Substantia nigra (tissue), 51 donors: ENCODE measurements at places on chromosomes 2 and 18.

- DNase-seq = no peak
Measured at GRCh38 chr2:109266998-109267854, 138.2 kb downstream of the SH3RF3 start.

DNA sequence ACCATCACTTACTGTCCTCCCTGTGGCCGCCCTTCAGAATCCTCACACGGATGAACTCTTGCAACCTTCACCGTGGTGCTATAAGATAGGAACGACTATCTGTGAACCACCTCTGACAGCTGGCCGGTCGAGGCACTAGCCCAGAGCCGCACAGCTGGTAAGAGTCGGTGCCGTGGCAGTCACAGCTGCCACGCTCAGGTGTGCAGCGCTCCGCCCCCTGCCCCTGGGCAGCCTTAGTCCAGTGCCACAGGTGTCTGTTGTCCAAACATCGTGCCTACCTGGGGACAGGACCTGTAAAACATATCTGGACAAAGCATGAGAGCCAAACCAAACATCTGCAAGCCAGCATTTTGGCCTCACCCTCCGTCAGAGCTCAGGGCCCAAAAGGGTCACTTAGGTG is 55.3 kb upstream of the SALL3 start:
- DNase-seq = no peak

GRCh38 chr2:188937228-188938220 is 36.6 kb upstream of the COL3A1 start:
- DNase-seq = no peak

- no peak for DNase-seq
Measured at GRCh38 chr2:117519238-117519637, 295.3 kb upstream of the DDX18 start.

- no peak for DNase-seq
Measured at GRCh38 chr18:44988821-44989587, 308.3 kb downstream of the SETBP1 start.

GRCh38 chr2:111236025-111236424 is 115.3 kb downstream of the BCL2L11 start:
- DNase-seq = no peak

- no peak for DNase-seq
Measured at GRCh38 chr2:44324971-44325426, 36.3 kb downstream of the PREPL start.

DNA sequence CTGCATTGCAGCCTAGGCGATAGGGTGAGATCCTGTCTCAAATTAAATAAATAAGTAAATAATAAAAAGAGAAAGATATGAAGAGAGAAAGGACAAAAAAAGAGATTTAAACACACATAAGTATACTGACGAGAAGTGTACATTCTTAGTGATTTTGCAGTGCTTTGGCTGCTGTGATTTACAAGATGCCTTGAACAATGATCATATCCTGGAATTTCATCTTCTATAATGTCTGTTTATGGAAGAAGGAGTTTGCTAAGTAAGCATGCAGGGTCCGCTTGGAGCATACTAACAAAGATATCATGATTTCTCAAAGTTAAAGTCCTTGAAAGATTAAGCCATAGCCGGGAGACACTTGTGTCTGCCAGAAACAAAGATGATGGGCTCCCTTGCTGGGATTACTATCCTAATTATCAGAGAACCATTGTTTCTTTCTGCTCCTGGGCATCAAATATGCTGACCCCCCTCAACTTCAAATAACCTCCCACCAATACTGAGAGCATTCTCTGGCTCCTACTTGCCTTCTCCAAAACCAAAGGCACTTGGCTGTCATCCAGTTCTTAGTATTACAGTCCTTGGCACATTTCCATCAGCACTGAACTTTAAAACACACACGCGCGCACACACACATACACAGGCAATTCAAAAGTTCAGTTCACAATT is 47.5 kb upstream of the STAM2 start:
- no peak for DNase-seq

DNA sequence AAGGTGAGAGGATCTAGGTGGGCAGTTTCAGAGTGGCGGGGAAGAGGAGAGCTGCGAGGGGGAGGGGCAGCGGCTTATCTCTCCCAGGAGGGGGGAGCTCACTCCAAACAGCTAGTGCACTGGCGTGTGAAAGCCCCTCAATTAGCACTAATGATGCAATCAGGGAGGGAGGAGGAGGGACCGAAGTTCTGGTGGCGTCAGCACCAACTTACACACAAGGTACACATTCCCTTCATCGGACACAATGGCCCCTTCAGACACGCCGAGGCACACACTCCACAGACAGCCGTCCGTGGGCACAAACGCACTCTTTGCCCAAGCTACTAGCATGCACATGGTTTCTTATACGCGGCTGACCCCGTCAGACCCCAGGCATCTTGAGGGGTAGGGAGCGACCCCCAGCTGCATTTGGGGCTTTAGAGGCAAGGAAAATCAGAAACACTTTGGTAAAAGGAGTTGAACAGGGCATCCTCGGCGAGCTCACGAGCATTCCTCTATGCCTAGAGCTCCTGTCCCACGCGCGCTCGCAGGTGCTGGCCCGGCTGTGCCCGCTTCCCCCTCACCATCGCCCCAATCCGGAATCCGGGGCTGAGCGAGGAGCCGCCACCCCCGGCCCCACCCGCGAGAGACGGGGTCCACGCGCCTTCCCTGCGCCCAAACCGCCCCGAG is 868 bp upstream of the PKDCC start:
- DNase-seq = no peak

- no peak for DNase-seq
Measured at GRCh38 chr18:7584646-7585275, 17.6 kb downstream of the PTPRM start.

DNA sequence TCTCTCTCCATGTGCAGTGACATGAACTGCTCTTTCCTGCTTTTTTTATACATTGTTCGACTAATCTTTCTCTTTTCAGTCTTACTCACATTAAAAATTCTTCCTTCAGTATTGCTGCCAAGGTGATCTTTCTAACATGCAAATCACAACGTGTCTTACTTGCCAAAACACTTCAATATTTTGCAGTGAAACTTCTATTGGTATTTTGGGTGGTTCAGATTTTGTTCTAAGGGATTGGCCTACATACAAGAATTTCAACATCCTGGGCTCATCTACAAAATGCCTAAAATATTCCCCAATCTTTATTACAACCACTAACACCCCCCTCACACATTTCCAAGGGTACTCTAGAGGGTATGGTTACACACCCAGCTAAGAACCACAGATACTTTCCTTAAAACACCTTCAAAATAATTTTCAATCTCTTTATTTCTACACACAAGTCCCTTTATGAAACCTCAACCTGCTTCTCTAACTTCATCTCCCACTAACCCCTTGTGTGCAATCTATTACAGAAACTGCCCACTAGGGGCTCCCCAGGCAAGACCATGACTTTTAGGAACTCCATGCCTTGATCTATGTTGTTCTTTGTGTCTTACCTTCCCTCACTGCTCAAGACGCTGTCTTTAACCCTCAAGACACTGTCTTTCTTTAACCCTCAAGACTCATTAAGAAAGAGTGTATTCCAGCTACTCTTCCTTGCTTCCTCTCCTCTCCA is 50.9 kb downstream of the COL3A1 start:
- DNase-seq = no peak

DNA sequence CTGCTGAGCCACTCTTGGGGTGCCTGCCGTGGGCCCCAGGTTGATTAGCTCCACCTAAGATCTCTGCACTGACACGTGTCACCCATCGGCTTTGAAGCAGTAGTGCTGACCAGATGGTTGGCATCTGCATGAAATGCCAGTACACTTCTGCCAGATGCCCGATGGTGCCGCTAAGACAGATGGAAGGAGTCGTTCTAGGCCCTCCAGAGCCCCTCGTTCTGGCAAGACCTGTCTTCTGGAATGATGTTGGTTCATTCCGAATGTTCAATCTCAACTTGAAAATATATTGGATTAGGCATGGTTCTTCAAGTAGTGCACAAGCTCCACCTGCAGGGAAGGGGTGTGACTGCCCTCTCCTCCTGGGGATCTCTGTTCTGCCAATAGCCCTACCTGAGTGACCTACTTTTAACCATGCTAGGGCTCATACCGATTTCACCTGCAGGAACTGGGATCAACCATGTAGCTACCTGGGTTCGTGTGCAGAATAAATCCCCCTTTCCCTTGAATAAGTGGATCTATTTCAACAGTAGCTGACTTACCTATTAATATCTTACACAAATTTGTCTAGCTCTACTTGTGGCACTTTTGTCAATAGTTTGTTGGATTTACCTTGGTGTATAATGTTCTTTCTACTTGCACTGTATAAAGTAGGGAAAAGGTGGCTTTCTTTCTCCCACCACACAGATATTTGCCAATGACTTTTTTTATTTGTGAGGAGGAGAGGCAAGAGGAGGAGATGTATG is 342.6 kb downstream of the CTNNA2 start:
- DNase-seq = peak; percentile 27

- DNase-seq = no peak
Measured at GRCh38 chr2:147405651-147406050, 439.2 kb upstream of the ACVR2A start.

DNA sequence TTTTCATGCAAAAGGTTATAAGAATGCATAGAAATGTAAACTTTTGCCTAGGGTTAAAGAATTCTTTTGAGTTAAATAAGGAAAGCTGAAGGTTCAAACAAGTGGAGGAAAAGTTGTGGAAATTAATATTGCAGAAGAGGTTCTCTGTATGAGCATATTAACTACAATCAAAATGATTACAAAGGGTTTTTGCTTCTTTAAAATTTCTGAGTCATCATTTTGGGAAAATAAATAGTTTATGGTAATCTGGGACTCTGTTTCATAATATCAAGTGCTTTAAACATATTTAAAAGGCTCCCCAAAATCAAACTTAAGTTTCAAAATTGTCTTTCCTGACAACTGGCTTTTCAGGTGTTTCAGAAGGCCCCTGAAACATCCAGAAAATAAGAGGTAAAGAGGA is 415.7 kb downstream of the ZNF804A start:
- no peak for DNase-seq

DNA sequence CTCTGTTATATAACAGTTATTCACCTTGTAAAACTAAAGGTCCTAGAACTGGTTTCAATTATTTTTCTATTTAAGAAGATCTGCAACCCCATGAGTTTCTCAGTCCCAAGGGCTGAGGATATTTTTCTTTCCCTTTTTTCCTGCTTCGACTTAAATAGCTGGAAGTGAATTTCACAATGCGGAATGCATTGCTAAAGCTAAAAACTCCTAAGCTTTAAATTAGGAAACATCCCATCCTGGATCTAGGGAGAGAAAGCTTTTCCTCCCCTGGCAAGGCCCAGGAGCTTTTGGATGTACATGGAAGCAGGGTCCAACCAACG is 1.4 kb downstream of the RFX8 start:
- no peak for DNase-seq

GRCh38 chr2:26692897-26693849 is 651 bp downstream of the KCNK3 start:
- DNase-seq = no peak

- DNase-seq = no peak
Measured at GRCh38 chr2:169891593-169892298, 64.5 kb downstream of the UBR3 start.

- DNase-seq = no peak
Measured at GRCh38 chr2:241110089-241110606, 8.1 kb upstream of the MTERF4 start.

- no peak for DNase-seq
Measured at GRCh38 chr18:32548688-32549087, 78.0 kb upstream of the GAREM1 start.

DNA sequence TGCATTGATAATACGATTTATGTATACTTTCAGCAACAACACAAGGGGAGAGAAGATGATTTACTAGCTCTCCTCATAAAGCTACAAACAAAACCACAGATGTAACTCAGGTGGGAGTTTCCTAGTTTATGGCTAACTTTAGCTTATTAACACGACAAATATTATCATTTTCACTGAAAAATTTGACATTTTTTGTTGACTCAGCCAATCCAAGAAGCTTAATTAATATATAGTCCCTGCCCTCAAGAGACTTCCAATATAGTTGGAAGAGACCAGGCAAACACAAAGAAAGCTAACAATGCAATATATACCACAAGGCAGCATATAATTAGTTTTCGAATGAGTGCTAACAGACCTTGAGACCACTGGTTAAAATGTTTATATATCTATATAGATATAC is 775 bp downstream of the WDR12 start:
- DNase-seq = no peak

GRCh38 chr2:239106314-239106908 is 258.5 kb downstream of the TWIST2 start:
- peak; percentile 48 for DNase-seq

- DNase-seq = no peak
Measured at GRCh38 chr18:69996417-69996816, 48.7 kb upstream of the CD226 start.

DNA sequence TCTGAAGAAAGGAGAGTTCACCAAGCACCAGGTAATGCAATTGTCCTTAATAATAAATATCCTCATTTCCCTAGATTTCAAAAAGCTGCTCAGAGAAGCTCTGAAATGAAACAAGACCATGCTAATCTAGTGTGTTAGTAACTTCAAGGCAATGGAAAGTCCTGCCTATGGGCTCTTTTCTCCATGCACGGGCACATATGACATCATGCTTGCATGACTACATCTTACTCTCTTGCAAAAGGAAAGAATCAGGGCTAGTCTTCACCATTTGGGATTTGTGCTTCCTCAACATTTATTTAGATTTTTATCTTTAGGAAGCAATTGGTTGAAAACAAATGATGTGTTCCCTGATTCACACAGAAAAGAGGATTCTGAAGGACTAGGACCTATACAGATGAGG is 204.0 kb upstream of the POU3F3 start:
- no peak for DNase-seq

- DNase-seq = no peak
Measured at GRCh38 chr2:52465287-52465686, 1302.3 kb upstream of the CHAC2 start.

DNA sequence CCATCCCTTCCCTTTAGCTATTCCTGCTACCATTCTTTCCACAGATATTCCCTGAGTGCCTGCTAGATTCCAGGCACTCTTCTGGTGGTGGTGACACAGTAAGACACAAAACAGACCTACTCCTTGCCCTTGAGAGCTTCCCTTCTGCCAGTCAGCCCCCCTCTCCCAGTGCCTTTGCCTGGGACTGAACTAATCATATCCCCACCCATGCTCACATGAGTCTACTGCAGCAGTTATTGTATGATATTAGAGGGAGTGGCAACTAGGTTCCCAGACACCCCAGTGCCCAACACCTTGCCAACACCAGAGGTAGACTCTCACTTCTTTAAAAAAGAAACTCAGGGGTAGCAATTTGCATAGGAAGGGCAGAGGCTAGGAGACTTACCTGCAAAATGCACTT is 7.2 kb upstream of the LBH start:
- DNase-seq = no peak

DNA sequence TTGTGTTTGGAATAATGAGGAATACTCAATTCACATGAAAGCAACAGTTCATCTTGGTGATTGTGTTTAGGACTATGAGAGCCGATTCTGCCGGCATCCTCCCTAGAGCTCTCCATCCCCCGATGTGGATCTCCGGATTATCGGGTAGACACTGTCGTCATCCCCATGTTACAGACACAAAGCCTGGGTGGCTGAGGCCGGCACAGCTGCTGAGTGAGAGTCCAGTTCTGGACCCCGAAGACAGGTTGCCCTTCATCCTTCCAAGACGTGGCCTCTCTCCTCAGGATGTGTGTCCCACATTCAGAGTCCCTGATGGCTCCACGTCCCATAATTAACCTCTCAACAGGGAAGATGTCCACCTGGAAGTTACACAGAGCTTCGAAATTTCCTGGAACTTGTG is 129.3 kb downstream of the HDAC4 start:
- no peak for DNase-seq
